Heart right ventricle (tissue), 16 donors: ENCODE measurements at places on chromosomes 7 and 10.

DNA sequence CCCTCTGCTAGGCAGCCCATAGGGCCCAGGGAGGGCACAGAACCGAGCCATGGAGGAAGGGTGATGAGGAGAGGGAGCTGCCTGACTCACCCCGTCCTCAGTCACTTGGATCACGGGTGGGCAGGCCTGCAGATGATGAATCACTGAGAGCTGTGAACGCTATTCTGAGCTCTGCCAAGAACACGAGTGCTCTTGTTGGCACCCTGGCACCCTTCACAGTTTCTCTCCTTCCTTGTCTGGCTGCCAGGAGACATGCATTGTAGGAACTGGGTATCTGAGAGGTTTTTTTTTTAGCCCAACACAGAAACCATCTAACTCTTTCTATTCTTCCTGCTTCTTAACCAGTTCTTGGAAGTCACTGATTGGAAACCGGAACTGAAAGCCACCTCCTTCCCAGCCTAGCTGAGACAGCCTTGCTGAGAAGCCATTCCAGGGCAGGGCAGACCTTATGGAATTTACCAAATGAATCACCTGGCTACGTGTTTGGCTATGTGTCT lies 82.1 kb downstream of the SLC37A3 start:
- DNase-seq: peak; percentile 53

- no peak for DNase-seq
Measured at GRCh38 chr10:3002304-3002703, 65.0 kb upstream of the PFKP start.

- no peak for DNase-seq
Measured at GRCh38 chr7:19869979-19870378, 96.6 kb upstream of the TMEM196 start.

- DNase-seq: no peak
Measured at GRCh38 chr7:138705167-138705566, 4.0 kb upstream of the SVOPL start.

- DNase-seq: no peak
Measured at GRCh38 chr10:97585439-97585811, 1.2 kb downstream of the HOGA1 start.

- no peak for DNase-seq
Measured at GRCh38 chr10:123878666-123879303, 12.8 kb downstream of the CPXM2 start.
